ENCODE measurements at places on chromosomes 2 and 18. TPM values are rescaled to one million over a fixed set of nuclear protein-coding genes. Genes with fewer than 3 reads are reported as not detected.

The RNPEPL1 gene
- 60.6 TPM for total RNA-seq

The DCDC2C gene
- total RNA-seq = 0.26 TPM

The CHRND gene
- 0.09 TPM for total RNA-seq

The ZNF532 gene
- total RNA-seq = 26.9 TPM

The EVX2 gene
- total RNA-seq = not detected

The RESP18 gene
- total RNA-seq = not detected

The CHN1 gene
- total RNA-seq = 21.5 TPM

The OSGEPL1 gene
- 4.7 TPM for total RNA-seq

The CDH19 gene
- 1.2 TPM for total RNA-seq

The CCDC121 gene
- total RNA-seq = 3.7 TPM

The C18orf32 gene
- 20.8 TPM for total RNA-seq

The RIT2 gene
- not detected for total RNA-seq

The SRD5A2 gene
- total RNA-seq = 0.02 TPM

The XIRP2 gene
- total RNA-seq = not detected

The GREB1 gene
- 3.9 TPM for total RNA-seq

The L3MBTL4 gene
- total RNA-seq = not detected

The PSMA8 gene
- not detected for total RNA-seq

The MC2R gene
- not detected for total RNA-seq

The RAB6C gene
- total RNA-seq = not detected

The TNS1 gene
- 17.4 TPM for total RNA-seq

The LYPD6 gene
- total RNA-seq = 0.22 TPM

The LIPG gene
- total RNA-seq = 0.17 TPM

The ANKRD39 gene
- 19.4 TPM for total RNA-seq

The TXNL1 gene
- total RNA-seq = 63.1 TPM

The GPAT2 gene
- not detected for total RNA-seq

The CRYBA2 gene
- total RNA-seq = not detected

The FRZB gene
- 0.09 TPM for total RNA-seq

The ARID5A gene
- 3.7 TPM for total RNA-seq

The PIEZO2 gene
- 0.70 TPM for total RNA-seq

The IRS1 gene
- 14.9 TPM for total RNA-seq

The SAG gene
- total RNA-seq = not detected

The RBFA gene
- total RNA-seq = 30.3 TPM

The COMMD1 gene
- 47.6 TPM for total RNA-seq

The AGXT gene
- not detected for total RNA-seq

The MAP2 gene
- 1.2 TPM for total RNA-seq

The CKAP2L gene
- 12.4 TPM for total RNA-seq

The SYT4 gene
- not detected for total RNA-seq

The POLR1A gene
- 22.4 TPM for total RNA-seq

The SOX11 gene
- not detected for total RNA-seq

The MAP4K4 gene
- 149 TPM for total RNA-seq

The STPG4 gene
- not detected for total RNA-seq

The C2orf74 gene
- total RNA-seq = 16.0 TPM

The CYBRD1 gene
- 34.9 TPM for total RNA-seq

The KLHL29 gene
- 7.9 TPM for total RNA-seq

The TGIF1 gene
- 75.3 TPM for total RNA-seq

All from A549 treated with dexamethasone at 1 μM for 4 hours (cell line).